ENCODE measurements at places on chromosomes 16 and 17. TPM values are rescaled to one million over a fixed set of nuclear protein-coding genes. Genes with fewer than 3 reads are reported as not detected.

The KIF18B gene
- total RNA-seq = 4.4 TPM

DNA sequence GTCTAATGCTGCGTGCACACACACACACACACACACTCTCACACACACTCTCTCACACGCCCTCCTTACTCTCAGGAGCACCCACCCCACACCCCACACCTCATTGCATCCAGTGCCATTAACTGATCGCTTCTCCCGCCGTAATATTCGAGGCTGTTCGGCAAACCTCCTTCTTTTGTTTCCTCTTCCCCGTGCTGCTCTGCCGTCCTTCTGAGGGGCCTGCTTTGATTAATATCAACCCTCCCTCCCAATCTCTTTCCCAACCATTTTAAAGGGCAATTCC lies 156.2 kb upstream of the TNRC6C start:
- no peak for DNase-seq

The KIF19 gene
- total RNA-seq = not detected

- DNase-seq = no peak
Measured at GRCh38 chr17:17874478-17874877, 37.7 kb upstream of the SREBF1 start.

DNA sequence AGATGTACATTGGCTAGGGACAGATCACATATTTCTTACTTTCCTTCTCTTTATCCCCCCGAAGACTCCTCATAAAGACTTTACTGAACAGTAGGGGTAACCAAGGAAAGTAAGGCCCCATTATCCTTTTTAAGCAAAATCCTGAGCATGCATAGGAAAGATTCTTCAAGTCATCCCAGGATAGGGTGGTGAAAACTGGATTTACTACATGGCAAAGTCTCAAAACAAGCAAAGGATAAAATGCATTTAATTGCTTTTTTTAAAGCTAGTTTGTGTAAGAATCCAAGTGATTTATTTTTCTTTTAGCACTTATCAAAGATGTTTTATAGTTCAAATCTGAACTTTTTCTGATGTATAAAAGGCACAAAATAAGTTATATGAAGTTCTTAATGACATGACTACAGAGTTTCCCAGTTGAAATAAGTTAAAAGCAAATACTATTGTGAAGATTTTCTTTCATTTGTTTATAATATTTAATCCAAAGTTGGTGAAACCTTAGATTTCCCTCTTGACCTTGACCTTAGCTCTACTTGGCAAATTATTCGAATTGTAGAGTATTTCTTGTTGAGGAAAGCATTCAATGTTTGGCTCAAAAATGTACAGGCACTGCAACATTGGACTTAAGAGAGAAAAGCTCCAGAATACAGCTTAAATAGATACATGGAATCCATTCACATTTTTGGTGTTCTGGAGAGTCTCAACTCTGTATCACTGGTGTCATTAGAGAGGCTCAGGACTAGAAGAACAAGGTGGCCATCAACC lies 104.3 kb downstream of the ABCA8 start:
- DNase-seq = no peak

GRCh38 chr17:27792095-27792494 lies 8.2 kb downstream of the NOS2 start:
- no peak for DNase-seq

DNA sequence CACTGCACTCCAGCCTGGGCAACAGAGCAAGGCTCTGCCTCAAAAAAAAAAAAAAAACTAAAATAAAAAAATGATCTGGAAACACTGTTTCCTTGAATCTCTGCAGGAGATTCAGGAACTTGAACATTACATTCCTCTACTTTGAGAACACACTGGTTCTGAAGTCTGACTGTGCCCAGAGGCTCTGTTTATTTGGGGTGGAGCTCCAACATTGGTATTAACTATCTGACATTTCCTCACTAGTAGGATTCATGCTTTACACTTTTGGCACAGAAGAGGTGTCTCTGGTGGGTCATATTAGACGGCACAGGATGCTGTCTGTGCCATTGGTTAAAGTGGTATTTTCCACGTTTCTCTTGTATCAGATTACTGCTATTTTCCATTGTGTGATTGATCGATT lies 10.4 kb downstream of the SULT1A2 start:
- no peak for DNase-seq

The CBFA2T3 gene
- total RNA-seq = 12.1 TPM

DNA sequence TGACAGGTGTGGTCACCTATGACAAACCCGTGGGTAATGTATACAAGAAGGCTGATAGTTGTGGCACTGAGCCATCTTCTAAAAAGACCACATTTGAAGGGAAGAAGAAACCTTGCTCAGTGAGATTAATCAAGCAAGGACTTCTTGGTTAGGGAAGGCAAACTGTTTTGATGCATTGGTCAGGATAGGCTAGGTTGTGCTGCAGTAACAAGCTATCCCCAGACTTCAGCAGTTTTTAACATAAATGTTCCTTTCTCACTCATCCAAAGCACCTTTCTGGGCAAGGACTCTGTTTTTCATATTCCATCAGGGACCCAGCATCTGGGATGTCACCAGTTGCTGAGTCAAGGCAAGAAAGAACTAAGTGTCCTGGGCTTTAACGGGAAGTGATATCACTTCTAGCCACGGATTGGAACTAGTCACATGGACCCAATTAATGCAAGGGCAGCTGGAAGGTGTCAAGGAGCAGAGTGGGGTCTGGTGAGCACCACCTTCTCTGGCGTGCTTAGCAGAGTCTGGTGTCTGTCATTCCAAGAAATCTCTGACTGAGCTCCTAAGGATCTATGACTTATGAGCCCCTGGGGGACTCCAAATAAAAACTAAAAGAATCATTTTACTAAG lies 52.0 kb upstream of the CCL2 start:
- DNase-seq = peak; percentile 28

The SCGB1C2 gene
- total RNA-seq = not detected

DNA sequence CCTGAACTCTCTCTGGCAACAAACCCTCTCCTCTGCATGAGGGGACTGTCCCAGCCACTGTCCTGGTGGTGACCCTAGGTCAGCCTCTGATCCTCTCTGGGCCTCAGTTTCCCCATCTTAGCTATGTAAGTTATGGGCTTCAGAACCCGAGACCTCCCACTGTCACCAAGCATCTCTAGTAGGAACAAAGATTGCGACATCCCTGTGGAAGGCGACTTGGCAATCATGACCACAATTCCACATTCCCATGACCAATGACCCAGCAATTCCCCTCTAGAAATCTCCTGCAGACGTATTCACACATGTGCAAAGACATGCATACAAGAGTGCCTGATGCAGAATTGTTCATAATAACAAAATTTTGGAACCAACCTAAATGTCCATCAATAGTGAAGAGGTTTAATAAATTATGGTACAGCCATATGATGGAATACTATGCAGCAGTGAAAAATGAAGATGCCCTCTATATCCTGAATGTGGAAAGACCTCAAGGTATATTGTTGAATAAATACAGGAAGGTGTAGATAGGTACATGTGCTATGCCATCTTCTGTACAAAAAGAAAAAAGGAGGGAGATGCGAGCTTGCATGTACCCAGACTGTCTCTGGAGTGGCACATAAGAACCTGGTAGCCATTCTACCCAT lies 21.2 kb downstream of the CNGB1 start:
- no peak for DNase-seq

DNA sequence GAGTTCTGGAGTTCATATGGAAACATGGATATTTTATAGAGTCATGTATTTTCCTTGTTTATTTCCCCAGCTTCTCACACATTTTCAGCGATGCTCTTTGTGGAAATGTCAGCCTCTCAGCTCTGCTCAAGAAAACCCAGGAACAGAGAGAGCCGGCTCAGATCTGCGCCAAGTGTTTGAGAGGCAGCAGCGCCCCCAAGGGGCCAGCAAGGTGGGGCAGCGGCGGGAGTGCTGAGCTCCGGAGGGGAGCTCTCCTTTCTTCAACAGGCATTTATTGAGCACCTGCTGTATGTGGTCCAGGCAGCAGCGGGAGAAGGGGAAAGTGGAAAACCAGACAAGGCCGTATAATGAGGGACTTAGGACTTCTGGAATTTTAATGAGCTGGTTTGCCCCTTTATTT lies 421.1 kb upstream of the C16orf82 start:
- no peak for DNase-seq

GRCh38 chr16:273547-274421 lies 2.0 kb downstream of the RGS11 start:
- DNase-seq = no peak

GRCh38 chr17:16222406-16222805 lies 5.4 kb downstream of the PIGL start:
- no peak for DNase-seq

The RNF43 gene
- total RNA-seq = 4.1 TPM
